ENCODE measurements at places on chromosomes 1 and 21. TPM values are rescaled to one million over a fixed set of nuclear protein-coding genes. Genes with fewer than 3 reads are reported as not detected.
A peak's percentile ranks its signal among the peaks of the same experiment; 100 is the strongest.

BACH1 gene
- 23.3 TPM for total RNA-seq

LAMC1 gene
- 428 TPM for total RNA-seq

C1QTNF12 gene
- total RNA-seq = not detected

GAS5 gene
- 416 TPM for total RNA-seq

SPOCD1 gene
- 74.8 TPM for total RNA-seq

DYNLT5 gene
- total RNA-seq = 1.1 TPM

CFAP107 gene
- not detected for total RNA-seq

PLA2G4A gene
- 18.9 TPM for total RNA-seq

GOLT1A gene
- total RNA-seq = not detected

LAMB3 gene
- 7.1 TPM for total RNA-seq

KCNJ10 gene
- total RNA-seq = not detected

ASCL5 gene
- not detected for total RNA-seq

ADIPOR1 gene
- 82.1 TPM for total RNA-seq

SH3D21 gene
- 1.1 TPM for total RNA-seq

DNA sequence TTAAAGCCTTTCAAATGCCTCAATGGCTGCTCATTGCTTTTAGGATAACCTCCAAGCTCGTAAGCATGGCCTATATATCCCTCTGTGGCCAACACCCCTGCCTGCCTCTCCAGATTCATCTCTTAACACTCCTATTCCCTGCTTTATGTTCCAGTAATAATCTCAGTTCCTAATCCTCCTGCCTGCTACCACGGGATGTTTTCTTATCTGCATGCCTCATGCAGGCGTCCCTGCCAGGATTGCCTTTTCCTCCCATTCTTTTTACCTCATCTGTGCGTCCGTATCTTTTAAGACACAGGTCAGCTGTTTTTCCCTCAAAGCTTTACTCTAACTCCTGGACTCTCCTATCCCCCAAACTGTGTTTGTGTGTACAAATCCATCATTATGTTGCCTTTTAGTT lies 36.1 kb downstream of the ZBTB40 start:
- DNase-seq = peak; percentile 40

DNA sequence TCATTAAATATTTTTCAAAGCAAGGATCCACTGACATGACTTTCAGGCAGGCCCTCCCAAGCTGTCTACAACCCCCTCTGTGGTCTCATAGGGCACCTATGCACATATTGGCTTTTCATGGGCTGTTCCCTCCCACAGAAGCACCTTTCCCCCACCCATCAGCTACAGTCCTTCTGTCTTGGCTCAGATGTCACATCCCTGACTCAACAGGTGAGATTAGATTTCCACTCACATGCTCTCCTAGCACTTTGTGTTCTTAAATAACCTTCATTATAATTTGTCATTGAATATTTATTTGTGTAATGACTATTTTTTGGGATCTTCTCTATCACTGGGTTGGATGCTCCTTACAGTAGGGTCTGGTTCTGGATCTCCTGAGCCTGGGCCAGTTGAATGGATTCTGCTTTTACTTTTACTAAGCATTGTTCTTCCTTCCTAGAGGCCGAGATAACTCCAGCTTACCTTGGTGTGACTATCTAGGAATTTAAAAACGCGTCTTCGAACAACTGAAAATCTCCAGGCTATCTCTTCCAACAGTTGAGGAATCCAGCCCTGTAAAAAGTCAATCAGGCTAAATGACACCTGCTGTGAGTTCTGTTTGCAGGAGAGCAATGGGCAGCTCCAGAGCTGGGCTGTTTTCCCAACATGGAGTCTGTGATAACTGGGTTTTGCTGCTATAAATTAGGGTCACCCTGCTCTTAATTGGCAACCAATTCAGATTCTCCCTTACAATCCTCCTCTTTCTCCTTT lies 16.2 kb downstream of the ROR1 start:
- DNase-seq = no peak

GRCh38 chr1:182927693-182928433 lies 25.1 kb downstream of the SHCBP1L start:
- DNase-seq = no peak

- DNase-seq = no peak
These were observed 2.1 kb downstream of the GNG12 start for GRCh38 chr1:67830928-67831830.

DNA sequence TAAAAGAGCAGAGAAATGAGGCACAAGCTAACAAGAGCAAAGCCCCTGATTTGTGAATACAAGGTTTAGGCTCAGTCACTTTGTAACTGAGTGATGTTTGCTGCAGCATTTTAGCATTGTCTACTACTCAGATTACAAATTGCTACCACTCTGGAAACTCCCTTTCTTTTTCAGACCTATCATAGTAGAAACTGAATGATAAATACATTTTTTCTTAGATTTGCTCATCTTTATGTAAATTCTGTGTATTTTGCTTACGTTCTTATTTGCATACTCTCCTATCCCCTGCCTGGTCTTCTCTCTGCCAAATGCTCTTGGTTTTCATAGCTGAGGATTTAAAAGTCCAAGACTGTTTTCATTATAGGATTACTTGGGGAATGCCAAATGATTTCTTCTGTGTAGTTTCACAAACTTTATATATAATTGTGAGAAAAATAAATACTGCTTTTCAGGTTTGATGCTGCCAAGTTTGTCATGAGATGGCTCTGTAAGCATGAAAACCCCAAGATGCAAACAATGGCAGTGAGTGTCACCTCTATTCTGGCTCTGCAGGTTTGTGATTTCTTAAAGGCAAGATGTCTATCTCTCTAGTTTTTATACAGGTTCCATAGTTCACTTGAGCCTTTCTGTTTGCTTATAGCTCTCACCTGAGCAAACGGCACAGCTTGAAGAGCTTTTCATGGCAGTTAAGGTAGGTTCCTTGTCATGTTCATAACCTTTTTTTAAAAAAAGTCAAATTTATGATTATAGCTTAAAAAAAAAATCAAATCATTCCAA lies 24.7 kb downstream of the ZYG11A start:
- no peak for DNase-seq

GRCh38 chr1:155777582-155777981 lies 79.4 kb downstream of the GON4L start:
- DNase-seq = no peak

GRCh38 chr21:23045955-23046354 lies 2047.7 kb downstream of the NCAM2 start:
- no peak for DNase-seq

DNA sequence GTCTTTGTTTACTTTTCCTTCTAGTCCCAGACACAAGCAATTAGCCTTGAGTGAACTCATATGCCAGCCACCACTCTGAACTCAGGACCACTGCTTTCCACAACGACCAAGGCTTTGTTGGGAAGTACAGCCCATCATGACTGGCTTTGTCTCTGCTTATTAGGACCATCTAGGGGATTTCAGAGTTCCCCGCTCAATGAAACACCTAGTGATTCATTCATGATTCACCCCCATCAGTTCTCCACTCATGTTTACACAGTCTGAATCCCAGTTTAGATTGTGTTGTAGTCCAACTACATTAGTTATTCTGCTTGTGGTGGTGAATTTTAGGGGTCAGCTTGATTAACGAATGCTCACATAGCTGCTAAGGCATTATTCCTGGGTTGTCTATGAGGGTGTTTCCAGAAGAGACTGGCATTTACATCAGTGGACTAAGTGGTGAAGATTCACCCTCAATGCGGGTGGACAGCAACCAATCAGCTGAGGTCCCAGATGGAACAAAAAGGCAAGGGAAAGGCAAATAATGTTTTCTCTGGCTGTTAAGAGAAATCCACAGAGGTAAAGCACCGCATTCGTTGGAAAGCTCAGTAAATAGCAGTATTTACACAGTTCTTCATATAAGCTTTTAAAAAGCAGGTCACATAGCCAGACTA lies 122.7 kb downstream of the RGS21 start:
- no peak for DNase-seq

- DNase-seq = no peak
These were observed 59.6 kb downstream of the BEND5 start for GRCh38 chr1:48717082-48717481.

DNA sequence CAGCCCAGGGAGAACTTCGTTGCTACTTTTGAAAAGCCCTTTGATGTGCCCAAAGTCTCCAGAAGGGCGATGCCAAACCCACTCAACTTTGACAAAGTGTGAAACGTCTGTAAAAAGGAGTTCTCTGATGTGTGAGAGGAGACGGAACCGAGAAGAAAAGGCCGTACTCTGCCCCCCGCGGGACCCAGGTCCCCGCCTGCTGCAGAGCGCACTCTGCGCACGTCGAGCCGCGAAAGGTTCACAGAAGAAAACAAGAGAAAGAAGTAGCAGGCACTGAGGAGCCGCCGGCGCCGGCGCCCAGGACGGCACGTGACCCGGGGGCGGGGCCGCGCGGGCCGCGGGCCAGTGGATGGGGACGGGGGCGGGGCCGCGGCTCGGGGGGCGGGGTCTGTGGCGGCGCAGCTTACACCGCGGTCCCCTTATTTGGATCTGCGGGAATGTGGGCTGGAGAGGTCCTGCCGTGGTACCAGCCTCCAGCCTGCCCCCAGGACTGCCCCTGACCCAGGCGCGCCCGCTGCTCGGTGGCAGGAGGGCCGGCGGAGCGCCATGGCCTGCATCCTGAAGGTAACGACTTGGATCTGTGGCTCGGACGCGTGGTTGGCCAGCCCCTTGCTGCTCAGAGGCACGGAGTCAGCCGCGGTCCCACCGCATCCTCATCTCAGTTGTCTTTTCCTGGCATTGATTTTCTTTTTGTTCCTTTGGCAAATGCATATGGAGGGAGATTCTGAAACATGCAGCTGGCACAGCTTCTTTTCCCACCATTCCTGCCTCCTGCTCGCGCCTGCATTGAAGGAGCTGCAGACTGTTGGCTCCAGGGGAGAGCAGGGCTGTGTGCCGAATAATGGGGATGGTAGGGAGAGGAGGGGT lies at the start of gene ST6GALNAC3:
Gene ST6GALNAC3, plus strand, starts transcription at position 426 of the 867 bp plus-strand sequence.
- peak; percentile 2 for DNase-seq

GRCh38 chr1:212141404-212141803 lies 105.9 kb downstream of the DTL start:
- DNase-seq = no peak

GRCh38 chr21:41187537-41188025 lies 19.6 kb downstream of the BACE2 start:
- DNase-seq = no peak

GRCh38 chr21:42220138-42220701 lies 1.3 kb downstream of the ABCG1 start:
- peak; percentile 60 for DNase-seq

DNA sequence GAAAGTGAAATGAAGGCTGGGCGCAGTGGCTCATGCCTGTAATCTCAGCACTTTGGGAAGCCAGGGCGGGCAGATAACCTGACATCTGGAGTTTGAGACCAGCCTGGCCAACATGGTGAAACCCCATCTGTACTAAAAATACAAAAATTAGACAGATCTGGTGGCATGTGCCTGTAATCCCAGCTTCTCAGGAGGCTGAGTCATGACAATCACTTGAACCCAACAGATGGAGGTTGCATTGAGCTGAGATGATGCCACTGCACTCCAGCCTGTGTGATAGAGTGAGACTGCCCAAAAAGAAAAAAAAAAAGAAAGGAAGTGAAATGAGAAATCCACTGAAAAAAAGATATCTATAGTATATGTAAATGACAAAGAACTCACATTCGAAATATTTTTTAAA lies 439.9 kb downstream of the DISC1 start:
- DNase-seq = no peak

GRCh38 chr1:181632492-181632891 lies 149.2 kb downstream of the CACNA1E start:
- no peak for DNase-seq

Measured in pulmonary artery endothelial cell (primary cell).